ENCODE measurements at places on chromosomes 3 and 15. TPM values are rescaled to one million over a fixed set of nuclear protein-coding genes. Genes with fewer than 3 reads are reported as not detected.

SCN11A gene
- 0.14 TPM for total RNA-seq

GPR87 gene
- not detected for total RNA-seq

SLMAP gene
- total RNA-seq = 61.2 TPM

PAQR5 gene
- 14.5 TPM for total RNA-seq

SHF gene
- 15.6 TPM for total RNA-seq

HDDC3 gene
- 9.1 TPM for total RNA-seq

RARRES1 gene
- total RNA-seq = not detected

TRIM59 gene
- total RNA-seq = 46.2 TPM

BNIP2 gene
- total RNA-seq = 83.7 TPM

SLC28A2 gene
- total RNA-seq = not detected

AADACL2 gene
- total RNA-seq = not detected

GOLGA6L4 gene
- total RNA-seq = 3.8 TPM

CYFIP1 gene
- 73.9 TPM for total RNA-seq

IQCB1 gene
- 31.8 TPM for total RNA-seq

ATP13A5 gene
- not detected for total RNA-seq

SPINK8 gene
- total RNA-seq = not detected

THSD4 gene
- total RNA-seq = 7.2 TPM

DUOXA1 gene
- total RNA-seq = not detected

CCRL2 gene
- total RNA-seq = not detected

MAPK6 gene
- 92.3 TPM for total RNA-seq

PIERCE2 gene
- total RNA-seq = 3.8 TPM

CLRN1 gene
- 0.93 TPM for total RNA-seq

GOLGA6L10 gene
- not detected for total RNA-seq

ACP3 gene
- 5.4 TPM for total RNA-seq

FETUB gene
- total RNA-seq = not detected

RAB6B gene
- 3.9 TPM for total RNA-seq

DNAJA4 gene
- 10.3 TPM for total RNA-seq

IL17RB gene
- total RNA-seq = 5.7 TPM

MKRN3 gene
- total RNA-seq = not detected

CRYBG3 gene
- total RNA-seq = 6.3 TPM

TRA2B gene
- total RNA-seq = 602 TPM

RBP2 gene
- not detected for total RNA-seq

SMCO1 gene
- total RNA-seq = not detected

MYO5C gene
- total RNA-seq = 28.8 TPM

DENND6A gene
- total RNA-seq = 17.5 TPM

TMEM207 gene
- total RNA-seq = not detected

P3H2 gene
- 20.5 TPM for total RNA-seq

ZFAND6 gene
- 346 TPM for total RNA-seq

ARGFX gene
- total RNA-seq = not detected

Data from GM23338 (cell line).